Transverse colon (tissue), 4 donors: ENCODE measurements at places on chromosomes 7 and 10. TPM values are rescaled to one million over a fixed set of nuclear protein-coding genes. Genes with fewer than 3 reads are reported as not detected.

DNA sequence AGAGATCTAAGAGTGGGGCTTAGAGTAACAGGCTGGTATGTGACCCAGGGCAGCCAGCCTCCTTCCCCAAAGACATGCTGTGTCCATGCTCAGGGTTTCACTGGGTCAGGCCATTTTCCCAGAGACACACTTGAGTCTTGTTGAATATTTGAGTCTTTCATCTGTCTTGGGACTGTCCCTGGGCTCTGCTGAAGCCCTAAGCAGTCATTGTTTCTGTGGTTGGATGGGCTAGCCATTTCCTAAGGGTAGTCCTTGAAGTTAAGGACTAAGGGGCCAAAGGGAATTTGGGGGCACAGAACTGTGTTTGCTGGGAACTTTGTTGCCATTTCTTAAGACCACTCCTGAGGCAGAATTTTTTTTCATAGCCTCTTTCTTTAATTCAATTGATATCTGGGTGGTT, 98.4 kb upstream of the SAMD8 start:
- H3K4me1 ChIP-seq: peaks cover 3% of the 10 kb centered on the region
- no peaks in the 10 kb centered on the region for H3K36me3 ChIP-seq
- H3K27me3 ChIP-seq: no peaks in the 10 kb centered on the region
- no peak overlapping the region for H3K27ac ChIP-seq

GRCh38 chr10:22320591-22321155, at the start of gene BMI1:
BMI1 (plus strand) TSS chr10:22321099; CDS start chr10:22326450, 5,351 bp downstream.
- peak within 1 kb of the TSS; percentile 89 for H3K4me3 ChIP-seq
- peaks cover 11% of the 10 kb centered on the region for H3K4me1 ChIP-seq
- H3K27me3 ChIP-seq: peaks cover 31% of the 10 kb centered on the region
- no peaks in the 10 kb centered on the region for H3K36me3 ChIP-seq
- peak within 1 kb of the TSS; percentile 92 for H3K27ac ChIP-seq

CALD1 gene
- total RNA-seq: 198 TPM

- H3K4me1 ChIP-seq: no peaks in the 10 kb centered on the region
- H3K36me3 ChIP-seq: no peaks in the 10 kb centered on the region
- no peaks in the 10 kb centered on the region for H3K27me3 ChIP-seq
- H3K4me3 ChIP-seq: no peak overlapping the region
- no peak for DNase-seq
Measured at GRCh38 chr10:131391936-131392335, 80.4 kb upstream of the TCERG1L start.

STEAP1B gene
- 3.7 TPM for total RNA-seq

DNA sequence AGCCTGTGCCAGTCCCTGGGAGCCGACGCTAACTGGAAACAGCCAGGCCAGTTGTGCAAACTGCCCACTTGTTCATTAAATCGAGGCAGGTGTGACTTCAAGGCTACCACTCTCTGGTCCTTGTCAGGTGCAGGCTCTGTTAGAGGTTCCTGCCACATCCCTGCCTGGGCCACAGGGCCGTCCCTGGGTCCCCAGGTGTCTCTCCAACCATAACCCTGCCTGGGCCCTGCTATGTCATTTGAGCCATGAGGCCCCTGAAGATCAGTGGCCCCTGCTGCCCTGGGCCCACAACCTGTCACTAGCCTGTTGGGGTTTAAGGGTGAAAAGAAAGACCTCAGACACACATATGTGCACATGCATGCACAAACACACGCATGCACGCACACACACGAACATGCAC, 326.9 kb downstream of the TNS3 start:
- no peaks in the 10 kb centered on the region for H3K27me3 ChIP-seq
- H3K4me3 ChIP-seq: no peak overlapping the region
- DNase-seq: no peak
- peaks cover 5% of the 10 kb centered on the region for H3K4me1 ChIP-seq

GRCh38 chr10:60044971-60045370, 138.6 kb upstream of the CCDC6 start:
- no peak for DNase-seq
- no peaks in the 10 kb centered on the region for H3K27me3 ChIP-seq
- H3K27ac ChIP-seq: no peak overlapping the region
- H3K36me3 ChIP-seq: no peaks in the 10 kb centered on the region
- H3K4me3 ChIP-seq: no peak overlapping the region

LLCFC1 gene
- total RNA-seq: not detected

DNA sequence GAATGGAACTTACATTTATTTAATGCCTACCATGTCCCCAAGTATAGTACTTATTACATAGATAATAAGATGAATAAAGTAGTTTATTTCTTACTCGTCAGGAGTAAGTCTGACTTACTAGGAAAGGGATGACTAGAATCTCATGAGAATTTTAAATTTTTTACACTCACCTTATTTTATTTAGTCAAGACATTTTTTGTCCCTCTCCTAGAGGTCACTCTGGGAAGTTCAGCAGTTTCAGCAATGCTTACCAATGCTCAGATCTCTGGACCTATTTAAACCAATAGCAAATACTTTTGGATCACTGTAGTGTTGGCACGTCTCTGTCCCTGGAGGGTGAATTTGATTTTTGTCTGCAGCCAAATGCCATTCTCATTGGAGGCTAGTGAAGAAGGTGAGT, 10.7 kb upstream of the ACTA2 start:
- no peak overlapping the region for H3K4me3 ChIP-seq
- no peak for DNase-seq
- no peak overlapping the region for H3K27ac ChIP-seq
- H3K4me1 ChIP-seq: peaks cover 18% of the 10 kb centered on the region
- H3K36me3 ChIP-seq: no peaks in the 10 kb centered on the region

- no peak overlapping the region for H3K27ac ChIP-seq
- no peak for DNase-seq
- H3K27me3 ChIP-seq: no peaks in the 10 kb centered on the region
- H3K36me3 ChIP-seq: no peaks in the 10 kb centered on the region
Measured at GRCh38 chr7:41481353-41481752, 221.5 kb downstream of the INHBA start.

- H3K27ac ChIP-seq: no peak overlapping the region
- H3K4me3 ChIP-seq: no peak overlapping the region
- DNase-seq: peak; percentile 46
- H3K4me1 ChIP-seq: no peaks in the 10 kb centered on the region
- H3K36me3 ChIP-seq: no peaks in the 10 kb centered on the region
Measured at GRCh38 chr7:107879400-107880035, 11.5 kb upstream of the DLD start.

- DNase-seq: no peak
- H3K27me3 ChIP-seq: peaks cover 3% of the 10 kb centered on the region
- H3K27ac ChIP-seq: no peak overlapping the region
- H3K4me1 ChIP-seq: no peaks in the 10 kb centered on the region
- no peaks in the 10 kb centered on the region for H3K36me3 ChIP-seq
Measured at GRCh38 chr7:124779194-124779593, 13.6 kb upstream of the GPR37 start.

DNA sequence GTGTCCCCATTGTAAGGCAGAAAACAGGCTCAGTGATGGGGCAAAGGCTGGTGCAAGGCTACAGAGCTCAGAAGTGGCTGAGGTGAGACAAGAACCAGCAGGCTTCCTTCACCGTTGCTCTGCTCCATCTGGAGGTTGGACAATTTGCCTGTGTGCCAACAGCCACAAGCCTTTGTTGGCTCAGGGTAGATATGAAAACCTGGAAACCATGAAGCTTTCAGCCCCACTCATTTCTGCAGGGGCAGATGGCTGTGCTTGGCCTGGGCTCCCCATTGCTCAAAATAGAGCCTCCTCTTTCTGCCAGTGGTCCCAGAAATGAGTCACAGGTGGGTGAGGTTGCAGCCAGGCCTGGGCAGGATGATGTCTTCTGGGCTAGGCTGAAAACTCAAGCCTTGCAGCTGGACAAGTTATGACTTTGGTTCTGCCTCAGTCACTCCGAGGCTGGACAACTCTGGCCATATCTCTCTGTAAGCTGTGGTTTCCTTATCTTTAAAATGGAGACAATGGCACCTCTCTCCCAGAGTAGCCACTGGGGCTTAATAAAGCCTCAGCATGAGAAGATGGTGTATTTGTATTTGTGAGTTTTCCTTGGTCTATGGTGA, 12.2 kb upstream of the ZNF273 start:
- H3K27ac ChIP-seq: no peak overlapping the region
- peaks cover 24% of the 10 kb centered on the region for H3K4me1 ChIP-seq
- no peak overlapping the region for H3K4me3 ChIP-seq
- H3K36me3 ChIP-seq: no peaks in the 10 kb centered on the region

TRIL gene
- 3.0 TPM for total RNA-seq

DNA sequence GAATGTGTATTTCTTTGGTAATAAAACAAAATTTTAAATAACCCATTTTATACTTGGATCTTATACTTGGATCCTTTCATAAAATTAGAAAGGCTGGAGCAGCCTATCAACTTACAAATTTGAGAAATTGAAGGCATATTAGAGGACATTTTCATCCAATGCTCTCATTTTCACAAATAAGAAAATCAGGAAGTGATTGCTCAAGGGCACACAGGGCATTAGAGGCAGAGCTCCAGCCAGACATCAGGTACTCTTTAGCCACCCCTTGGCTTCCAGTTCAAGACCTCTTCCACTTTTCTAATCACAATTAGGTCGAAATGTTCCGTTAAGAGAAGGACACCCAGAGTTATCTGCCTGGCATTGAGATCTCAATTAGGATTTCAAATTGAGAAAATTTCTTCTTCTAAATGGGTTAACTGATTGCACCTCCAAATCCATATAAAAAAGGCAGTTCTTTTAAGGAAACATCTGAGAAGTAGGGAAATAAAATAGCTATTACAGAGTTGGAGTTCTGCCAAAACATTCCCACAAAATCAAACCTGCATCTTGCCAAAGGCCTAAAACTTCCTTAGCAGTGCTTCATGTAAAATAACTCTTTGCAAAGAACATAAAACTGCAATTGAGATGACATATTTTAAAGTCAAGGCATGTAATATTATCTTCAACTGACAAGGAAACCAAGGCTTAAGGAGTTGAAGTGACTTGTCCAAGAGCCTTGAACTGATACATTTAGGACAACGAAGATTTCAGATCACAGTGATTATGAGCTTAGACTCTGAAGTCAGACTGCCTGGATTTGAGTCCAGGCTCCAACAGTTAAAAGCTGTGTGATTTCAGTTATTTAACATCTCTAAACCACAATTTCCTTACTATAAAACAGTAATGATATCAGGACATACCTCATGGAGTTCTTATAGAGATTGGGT, 2.4 kb downstream of the ACTA2 start:
- peak overlapping the region; percentile 35 for H3K4me3 ChIP-seq
- DNase-seq: no peak
- no peaks in the 10 kb centered on the region for H3K27me3 ChIP-seq

- H3K27ac ChIP-seq: no peak overlapping the region
- H3K4me3 ChIP-seq: no peak overlapping the region
- DNase-seq: no peak
- no peaks in the 10 kb centered on the region for H3K27me3 ChIP-seq
- no peaks in the 10 kb centered on the region for H3K36me3 ChIP-seq
Measured at GRCh38 chr10:59388671-59388976, 26.3 kb upstream of the FAM13C start.

GRCh38 chr7:33157781-33158180, 28.4 kb downstream of the BBS9 start:
- no peaks in the 10 kb centered on the region for H3K27me3 ChIP-seq
- no peak overlapping the region for H3K27ac ChIP-seq
- H3K4me1 ChIP-seq: no peaks in the 10 kb centered on the region
- DNase-seq: no peak

PLEKHS1 gene
- 12.0 TPM for total RNA-seq

FAM25A gene
- not detected for total RNA-seq

PAX4 gene
- total RNA-seq: not detected

CCL24 gene
- 1.8 TPM for total RNA-seq

CADPS2 gene
- 15.2 TPM for total RNA-seq

- H3K36me3 ChIP-seq: no peaks in the 10 kb centered on the region
- H3K27ac ChIP-seq: no peak overlapping the region
Measured at GRCh38 chr7:18497800-18498199, 2.3 kb downstream of the HDAC9 start.

- H3K27me3 ChIP-seq: no peaks in the 10 kb centered on the region
- DNase-seq: no peak
- H3K27ac ChIP-seq: peak overlapping the region; percentile 90
- no peaks in the 10 kb centered on the region for H3K36me3 ChIP-seq
- no peak overlapping the region for H3K4me3 ChIP-seq
- peaks cover 23% of the 10 kb centered on the region for H3K4me1 ChIP-seq
Measured at GRCh38 chr10:127905001-127905847, 1.7 kb upstream of the PTPRE start.

GRCh38 chr10:94725871-94726270, 36.6 kb upstream of the CYP2C19 start:
- no peak overlapping the region for H3K4me3 ChIP-seq
- no peaks in the 10 kb centered on the region for H3K27me3 ChIP-seq
- no peak for DNase-seq
- H3K36me3 ChIP-seq: no peaks in the 10 kb centered on the region

GRCh38 chr10:121324678-121325213, 273.5 kb downstream of the FGFR2 start:
- DNase-seq: peak; percentile 28
- H3K4me3 ChIP-seq: no peak overlapping the region
- peak overlapping the region; percentile 17 for H3K27ac ChIP-seq
- no peaks in the 10 kb centered on the region for H3K4me1 ChIP-seq

GRCh38 chr10:24170199-24170598, 38.7 kb upstream of the KIAA1217 start:
- H3K4me3 ChIP-seq: no peak overlapping the region
- no peaks in the 10 kb centered on the region for H3K4me1 ChIP-seq
- H3K27ac ChIP-seq: no peak overlapping the region
- no peaks in the 10 kb centered on the region for H3K27me3 ChIP-seq
- DNase-seq: no peak

GRCh38 chr10:3048119-3049019, 19.0 kb upstream of the PFKP start:
- H3K36me3 ChIP-seq: no peaks in the 10 kb centered on the region
- H3K4me3 ChIP-seq: no peak overlapping the region
- H3K27ac ChIP-seq: peak overlapping the region; percentile 34
- peaks cover 16% of the 10 kb centered on the region for H3K4me1 ChIP-seq
- no peak for DNase-seq
- H3K27me3 ChIP-seq: no peaks in the 10 kb centered on the region

VIPR2 gene
- 3.7 TPM for total RNA-seq
